ENCODE measurements at places on chromosomes 2 and 18. TPM values are rescaled to one million over a fixed set of nuclear protein-coding genes. Genes with fewer than 3 reads are reported as not detected.

IL1R1 gene
- 57.5 TPM for total RNA-seq

DNA sequence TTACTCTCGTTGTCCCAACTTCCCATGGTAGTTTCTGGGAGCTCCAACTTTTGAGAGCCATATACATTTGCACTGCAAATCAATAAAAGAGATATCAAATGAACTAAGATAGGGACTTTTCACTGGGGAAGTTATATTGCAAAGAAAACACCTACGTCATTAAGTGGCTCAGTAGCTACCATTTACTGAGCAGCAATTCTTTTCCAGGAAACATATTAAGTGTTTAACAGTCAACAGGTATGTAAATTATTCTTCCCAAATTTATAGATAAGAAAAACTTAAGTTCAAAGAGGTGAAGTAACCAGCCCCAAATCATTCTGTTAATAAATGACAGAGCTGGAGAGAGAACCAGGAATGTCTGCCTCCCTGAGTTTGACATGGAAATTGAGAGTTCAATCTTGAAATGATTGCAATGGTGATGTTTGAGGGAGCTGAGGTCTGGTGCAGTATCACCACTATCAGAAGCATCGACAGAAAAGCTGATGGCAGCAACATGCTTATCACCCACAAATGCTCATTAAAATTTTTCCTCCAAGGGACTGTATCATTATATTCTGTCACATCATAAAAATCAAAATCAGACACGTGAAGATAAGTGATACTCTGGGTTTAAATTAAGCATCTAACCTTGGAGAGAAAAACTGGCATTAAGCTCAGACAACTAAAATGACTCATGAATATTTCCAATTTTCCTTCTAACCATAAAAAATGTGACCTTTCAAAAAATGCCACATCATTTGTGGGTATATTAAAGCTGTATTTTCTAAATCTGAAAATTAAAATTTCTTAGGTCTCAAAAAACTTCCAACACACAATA is 43.4 kb downstream of the GAREM1 start:
- no peak for DNase-seq

GRCh38 chr2:71587509-71588073 is 134.2 kb downstream of the DYSF start:
- DNase-seq: no peak

DNA sequence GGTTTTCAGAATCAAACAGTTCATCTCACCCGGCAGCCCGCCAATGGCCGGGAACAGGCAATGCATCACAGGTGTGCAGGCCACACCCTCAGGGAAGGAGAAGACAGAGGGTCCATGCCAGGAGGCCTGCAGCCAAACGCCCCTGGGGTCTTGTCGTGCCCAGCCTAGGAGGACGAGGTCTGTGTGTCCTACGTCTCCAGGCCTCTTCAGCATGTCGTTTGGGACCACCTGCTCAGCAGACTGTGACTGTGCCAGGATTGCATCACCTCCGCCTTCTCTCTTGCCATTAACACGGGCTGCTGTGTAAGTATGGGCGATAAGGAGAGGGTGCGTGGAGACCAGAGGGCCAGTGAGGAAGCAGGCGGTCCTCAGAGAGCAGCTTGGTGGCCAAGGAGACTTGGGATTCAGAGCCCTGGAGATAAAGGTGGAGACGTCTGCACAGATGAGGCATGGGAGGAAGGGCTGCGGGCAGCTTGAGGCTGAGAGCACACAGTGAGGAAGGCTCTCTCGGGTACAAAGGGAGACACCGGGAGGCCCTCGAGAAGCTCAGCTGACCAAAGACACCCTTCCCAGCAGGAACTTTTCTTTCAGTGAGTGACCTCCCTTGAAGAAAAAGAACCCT is 37.4 kb upstream of the KLHL29 start:
- no peak for DNase-seq

DNA sequence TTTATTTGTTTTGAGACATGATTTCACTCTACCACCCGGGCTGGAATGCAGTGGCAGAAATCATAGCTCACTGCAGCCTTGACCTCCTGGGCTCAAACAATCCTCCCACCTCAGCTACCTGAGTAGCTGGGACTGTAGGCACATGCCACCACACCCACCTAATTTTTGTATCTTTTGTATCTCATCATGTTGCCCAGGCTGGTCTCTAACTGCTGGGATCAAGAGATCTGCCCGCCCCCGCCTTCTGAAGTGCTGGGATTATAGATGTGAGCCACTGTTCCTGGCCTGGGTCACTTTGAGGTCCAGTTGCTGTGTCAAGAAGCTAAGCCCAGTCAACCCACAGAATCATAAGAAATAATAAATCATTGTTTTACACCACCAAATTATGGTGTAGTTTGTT is 38.4 kb downstream of the TSN start:
- DNase-seq: no peak

ECEL1 gene
- total RNA-seq: 1.6 TPM

DNA sequence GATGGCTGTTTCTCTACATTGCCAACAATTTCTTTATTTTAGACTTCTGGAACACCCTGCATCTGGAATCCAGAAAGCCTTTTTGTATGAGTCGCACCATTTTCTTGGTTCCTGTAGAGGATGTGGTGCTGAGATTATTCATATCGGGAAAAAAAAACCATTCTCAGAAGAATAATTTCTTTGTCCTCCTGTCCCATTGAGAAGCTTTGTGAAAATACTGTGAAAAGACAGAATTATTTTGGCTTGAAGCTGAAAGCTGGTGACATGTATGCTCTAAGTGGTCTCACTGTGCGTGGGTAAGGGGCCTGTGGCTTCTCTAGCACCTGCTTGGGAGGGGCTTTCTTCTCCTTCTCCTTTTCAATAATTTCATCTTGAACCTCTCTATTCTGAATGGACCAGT is 138.4 kb downstream of the FAM210A start:
- DNase-seq: no peak

LHCGR gene
- total RNA-seq: 4.6 TPM

GRCh38 chr2:3451169-3451568 is 68.2 kb downstream of the ADI1 start:
- DNase-seq: no peak

GALR1 gene
- total RNA-seq: 0.26 TPM

CHRNA1 gene
- total RNA-seq: not detected

LOXHD1 gene
- total RNA-seq: not detected

GRCh38 chr18:44309185-44309584 is 371.5 kb upstream of the SETBP1 start:
- no peak for DNase-seq

DNA sequence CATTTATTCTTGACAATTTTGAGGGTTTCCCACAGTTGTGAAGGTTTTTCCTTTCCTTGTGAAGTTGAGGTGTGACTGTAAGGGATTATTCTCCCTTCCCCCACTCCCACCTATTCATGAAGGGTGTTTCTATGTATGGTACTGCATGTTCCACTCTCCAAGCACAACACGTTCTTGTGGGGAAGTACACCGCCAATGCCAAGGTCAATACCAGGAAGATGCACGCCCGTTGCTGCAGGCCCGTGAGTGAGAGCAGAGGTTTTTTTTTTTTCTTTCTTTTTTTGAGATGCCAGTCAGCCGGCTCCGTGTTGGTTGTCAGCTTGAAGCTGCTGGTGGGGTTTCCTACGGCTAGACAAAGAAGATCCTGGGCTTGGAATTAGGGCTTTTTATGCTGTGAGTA is 38.6 kb upstream of the EPHA4 start:
- DNase-seq: no peak

CDH2 gene
- 13.3 TPM for total RNA-seq

- no peak for DNase-seq
Observed at GRCh38 chr2:163123526-163123925, 285.0 kb upstream of the KCNH7 start.

GRCh38 chr2:59440491-59440890 is 1113.0 kb downstream of the BCL11A start:
- no peak for DNase-seq

GRCh38 chr2:218344090-218344754 is 12.4 kb upstream of the CATIP start:
- no peak for DNase-seq

GRCh38 chr2:217147818-217148217 is 288.0 kb upstream of the TNP1 start:
- peak; percentile 34 for DNase-seq

ERFE gene
- total RNA-seq: 0.39 TPM

DNA sequence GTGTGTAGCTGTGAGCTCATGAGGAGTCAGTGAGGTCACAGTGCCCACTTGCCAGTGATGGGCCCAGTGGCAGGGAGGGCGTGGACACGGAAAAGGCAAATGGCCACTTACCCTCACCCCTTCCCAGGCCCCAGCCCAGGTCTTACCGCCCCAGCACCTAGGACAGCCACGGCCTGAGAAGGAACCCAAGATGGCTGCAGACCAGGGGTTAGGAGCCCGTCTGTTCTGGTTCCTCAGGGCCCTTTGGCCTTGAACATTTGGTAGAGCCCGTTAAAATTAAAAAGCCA is 74.1 kb downstream of the EMX1 start:
- DNase-seq: no peak

FLACC1 gene
- total RNA-seq: 3.8 TPM

LRRC30 gene
- not detected for total RNA-seq

SERPINB4 gene
- total RNA-seq: not detected

DNA sequence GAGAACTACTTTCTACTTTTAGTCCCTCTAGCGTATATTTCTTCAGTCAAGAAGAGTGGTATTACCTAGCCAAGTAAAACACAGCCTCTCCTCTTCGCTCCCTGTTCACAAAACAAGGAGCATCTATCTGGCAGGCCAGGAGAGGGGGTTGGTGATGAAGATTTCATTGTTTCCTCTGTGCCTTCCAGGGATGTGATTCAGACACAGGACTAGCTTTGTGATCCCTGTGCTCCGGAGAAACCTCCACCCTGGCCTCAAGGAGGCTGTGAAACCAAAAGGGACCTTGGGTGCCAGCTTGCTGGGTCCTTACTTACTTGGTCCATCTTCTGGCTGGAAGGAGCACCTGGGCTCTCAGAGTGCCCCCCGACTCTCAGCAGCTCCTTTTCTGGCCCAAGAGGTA is 5.7 kb downstream of the RHOB start:
- DNase-seq: no peak

- DNase-seq: no peak
Observed at GRCh38 chr18:79903787-79904356, 47.6 kb downstream of the SLC66A2 start.

GRCh38 chr2:54638103-54638502 is 85.4 kb upstream of the EML6 start:
- DNase-seq: no peak

FER1L5 gene
- total RNA-seq: not detected

DNA sequence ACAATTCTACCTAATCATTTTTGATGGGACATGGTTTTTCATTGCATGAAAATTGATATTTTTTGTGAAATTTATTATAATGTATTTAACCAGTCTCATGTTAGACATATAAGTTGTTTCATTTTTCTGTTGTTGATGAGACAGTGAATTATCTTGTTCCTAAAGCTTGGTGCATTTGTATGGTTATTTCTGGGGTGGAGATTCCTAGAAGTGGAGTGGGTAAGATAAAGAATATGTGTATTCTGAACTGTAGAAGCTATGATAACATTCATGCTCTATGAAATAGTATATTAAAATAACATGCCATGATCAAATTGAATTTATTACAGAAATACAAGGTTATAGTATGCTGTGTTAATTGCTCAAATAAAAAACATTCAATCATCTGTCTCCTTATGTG is 69.2 kb downstream of the BOLA3 start:
- no peak for DNase-seq

- peak; percentile 72 for DNase-seq
Observed at GRCh38 chr2:238963161-238963970, 115.5 kb downstream of the TWIST2 start.

DNA sequence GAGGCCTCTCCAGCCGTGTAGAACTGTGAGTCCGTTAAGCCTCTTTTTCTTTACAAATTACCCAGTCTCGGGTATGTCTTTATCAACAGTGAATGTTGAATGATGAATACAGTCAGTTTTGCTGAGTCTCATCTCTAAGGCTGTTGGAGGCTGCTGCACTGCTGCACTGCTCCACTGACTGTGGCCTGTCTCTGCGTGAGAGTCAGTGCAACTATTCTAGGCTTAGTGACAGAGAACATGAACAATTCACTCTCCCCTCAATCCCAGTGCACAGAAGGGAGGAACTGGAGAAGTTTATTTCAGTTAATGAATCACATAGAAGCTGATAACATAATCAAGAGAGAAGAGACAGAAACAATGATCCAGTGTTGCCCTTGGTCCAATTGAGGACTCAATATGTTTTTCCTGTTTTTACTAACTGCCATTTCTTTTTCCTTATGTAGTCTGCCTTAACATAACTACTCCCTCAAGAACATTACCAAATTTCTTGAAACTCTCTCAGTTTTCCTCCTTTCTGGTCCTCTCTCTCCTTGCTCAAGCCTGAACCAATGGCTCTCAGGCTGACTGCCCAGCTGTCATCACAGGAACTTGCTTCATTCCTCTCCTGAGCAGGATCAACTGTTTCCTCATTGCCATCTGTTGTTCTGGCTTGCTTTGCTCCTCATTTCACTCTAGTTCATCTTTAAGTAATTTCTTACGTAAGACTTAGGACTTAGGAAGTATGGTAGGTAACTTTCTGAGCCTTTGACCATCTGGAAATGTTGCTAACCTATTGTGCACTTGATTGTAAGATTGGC is 483.2 kb downstream of the METTL4 start:
- DNase-seq: no peak

GRCh38 chr2:191625446-191625845 is 52.5 kb upstream of the NABP1 start:
- DNase-seq: no peak

CXCR4 gene
- total RNA-seq: 11.8 TPM

ZNF892 gene
- 3.5 TPM for total RNA-seq

DNA sequence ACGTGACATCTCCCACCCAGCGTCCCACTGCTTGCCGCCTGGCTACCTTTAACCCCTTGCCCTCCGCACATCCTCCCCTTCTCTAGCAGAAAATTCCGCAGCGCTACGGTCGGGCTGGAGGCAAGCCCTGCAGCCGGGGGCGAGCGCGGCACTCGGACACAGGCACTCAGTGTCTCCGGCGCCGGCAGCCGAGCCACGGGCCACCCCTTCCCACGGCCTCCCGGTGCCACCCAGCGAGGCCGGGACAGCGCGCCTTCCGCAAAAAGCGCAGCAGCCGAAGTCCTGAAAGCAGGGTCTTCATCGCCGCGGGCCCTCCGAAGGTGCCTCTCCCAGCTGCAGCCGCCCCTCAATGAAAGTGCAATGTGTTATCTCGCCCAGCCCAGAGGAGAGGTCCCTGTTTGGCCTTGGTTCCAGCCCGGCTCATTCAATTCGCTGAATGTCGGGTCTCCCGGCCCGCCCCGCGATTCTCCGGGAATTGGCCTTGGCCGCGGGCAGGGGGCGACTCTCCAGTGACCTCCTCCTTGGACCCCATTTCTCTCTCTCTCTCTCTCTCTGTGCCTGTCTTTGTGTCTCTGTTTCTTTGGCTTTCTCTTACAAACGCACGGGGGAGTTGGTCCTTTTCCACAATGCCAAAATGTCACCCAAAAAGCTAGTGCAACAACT is 1.1 kb downstream of the DLGAP1 start:
- no peak for DNase-seq

CCBE1 gene
- 2.5 TPM for total RNA-seq

SCN7A gene
- 71.5 TPM for total RNA-seq

Data from esophagus muscularis mucosa (tissue), 4 donors.